Aortic smooth muscle cell (primary cell): ENCODE measurements at places on chromosomes 2 and 18. TPM values are rescaled to one million over a fixed set of nuclear protein-coding genes. Genes with fewer than 3 reads are reported as not detected.

The GPR45 gene
- total RNA-seq, result not detected in 2 replicates

The KLHL41 gene
- 0.87 and 1.1 TPM in 2 replicates for total RNA-seq

The DCC gene
- 0.13 TPM in 1 of 2 replicates, not detected in the other for total RNA-seq

The GIGYF2 gene
- total RNA-seq, result 59.0 and 63.9 TPM in 2 replicates

The LONRF2 gene
- total RNA-seq, result 0.06 and 0.13 TPM in 2 replicates

The ST6GAL2 gene
- not detected in 2 replicates for total RNA-seq

The TBC1D8 gene
- total RNA-seq, result 35.3 and 39.4 TPM in 2 replicates

The MGAT4A gene
- 1.6 and 2.2 TPM in 2 replicates for total RNA-seq

The WNT10A gene
- not detected in 2 replicates for total RNA-seq

The G6PC2 gene
- total RNA-seq, result not detected in 2 replicates

The SETBP1 gene
- 2.6 and 3.7 TPM in 2 replicates for total RNA-seq

The SPDYA gene
- total RNA-seq, result 0.79 and 1.6 TPM in 2 replicates

The MC4R gene
- not detected in 2 replicates for total RNA-seq

The GLI2 gene
- 2.4 and 2.9 TPM in 2 replicates for total RNA-seq

The FEV gene
- total RNA-seq, result not detected in 2 replicates

The AQP12A gene
- not detected in 2 replicates for total RNA-seq

The GRB14 gene
- 4.2 and 6.1 TPM in 2 replicates for total RNA-seq

The MYL1 gene
- not detected in 2 replicates for total RNA-seq

The CDH19 gene
- total RNA-seq, result 1.2 and 1.7 TPM in 2 replicates

The C2orf69 gene
- 5.8 and 6.6 TPM in 2 replicates for total RNA-seq

The KCNF1 gene
- total RNA-seq, result under 0.01 TPM in 1 of 2 replicates, not detected in the other

The ACVR1C gene
- total RNA-seq, result under 0.01 and 0.19 TPM in 2 replicates

The ID2 gene
- 81.5 and 109 TPM in 2 replicates for total RNA-seq

The IGFBP2 gene
- 807 and 1,153 TPM in 2 replicates for total RNA-seq

The SERPINB8 gene
- 20.1 and 21.6 TPM in 2 replicates for total RNA-seq

The UGT1A5 gene
- not detected in 2 replicates for total RNA-seq

The CD207 gene
- total RNA-seq, result not detected in 2 replicates

The APOB gene
- total RNA-seq, result under 0.01 TPM in 2 replicates

The RRM2 gene
- 21.9 and 40.6 TPM in 2 replicates for total RNA-seq

The SIGLEC15 gene
- total RNA-seq, result 1.1 and 1.5 TPM in 2 replicates

The SCN9A gene
- total RNA-seq, result 0.40 and 0.56 TPM in 2 replicates

The LCT gene
- total RNA-seq, result not detected in 2 replicates

The IL36G gene
- total RNA-seq, result not detected in 2 replicates

The GPAT2 gene
- 4.5 and 5.8 TPM in 2 replicates for total RNA-seq

The CAPN14 gene
- total RNA-seq, result 0.12 and 0.26 TPM in 2 replicates

The TRABD2A gene
- 0.37 and 0.66 TPM in 2 replicates for total RNA-seq

The RAB10 gene
- total RNA-seq, result 304 and 334 TPM in 2 replicates

The SCN2A gene
- 1.4 and 2.4 TPM in 2 replicates for total RNA-seq

The PPM1G gene
- total RNA-seq, result 76.8 and 107 TPM in 2 replicates

The ALPG gene
- not detected in 2 replicates for total RNA-seq

The THADA gene
- total RNA-seq, result 27.3 and 31.8 TPM in 2 replicates
